ENCODE measurements at places on chromosomes 7 and 10.

- DNase-seq: no peak
Observed at GRCh38 chr10:5090551-5090950, 3.7 kb upstream of the AKR1C3 start.

DNA sequence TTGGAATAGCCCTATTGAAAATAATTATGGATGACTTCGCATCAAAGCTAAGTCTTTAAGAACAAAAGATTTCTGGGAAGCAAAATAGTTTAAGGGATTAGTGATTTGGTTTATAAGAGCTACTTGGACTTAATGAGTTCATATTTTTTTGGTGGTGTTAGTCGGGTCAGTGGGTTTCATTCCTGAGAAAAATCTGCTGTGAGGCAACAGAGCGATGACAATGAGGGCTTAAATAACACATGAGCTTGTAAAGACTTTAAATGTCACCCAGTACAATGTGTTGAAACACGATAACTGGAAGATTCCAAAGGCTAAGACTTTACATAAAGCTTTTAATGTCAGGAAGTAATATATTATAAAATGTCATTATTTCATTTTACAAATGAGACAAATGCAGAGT lies 178.8 kb downstream of the ARL4A start:
- DNase-seq: no peak

GRCh38 chr10:79164075-79164474 lies 95.3 kb downstream of the ZMIZ1 start:
- DNase-seq: no peak

- no peak for DNase-seq
Observed at GRCh38 chr10:97182288-97182990, 3.3 kb downstream of the SLIT1 start.

DNA sequence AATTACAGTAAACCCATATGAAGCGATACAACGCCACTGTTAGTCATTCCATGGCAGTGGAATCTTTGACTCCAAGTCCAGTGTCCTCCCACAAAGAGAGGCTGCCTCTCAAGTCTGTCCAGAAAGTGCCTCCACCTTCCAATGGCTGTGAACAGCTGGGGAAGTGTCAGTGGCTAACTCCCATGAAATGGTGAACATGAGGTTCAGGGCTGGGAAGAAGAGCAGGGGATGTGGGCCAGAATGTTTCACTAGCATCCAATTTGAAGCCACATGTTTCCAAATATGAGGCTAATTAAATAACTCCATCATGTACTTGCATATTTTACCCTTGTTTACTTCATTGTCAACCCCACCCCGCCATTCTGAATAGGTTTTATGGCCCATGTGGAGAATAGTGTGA lies 53.1 kb upstream of the CHST15 start:
- DNase-seq: no peak

DNA sequence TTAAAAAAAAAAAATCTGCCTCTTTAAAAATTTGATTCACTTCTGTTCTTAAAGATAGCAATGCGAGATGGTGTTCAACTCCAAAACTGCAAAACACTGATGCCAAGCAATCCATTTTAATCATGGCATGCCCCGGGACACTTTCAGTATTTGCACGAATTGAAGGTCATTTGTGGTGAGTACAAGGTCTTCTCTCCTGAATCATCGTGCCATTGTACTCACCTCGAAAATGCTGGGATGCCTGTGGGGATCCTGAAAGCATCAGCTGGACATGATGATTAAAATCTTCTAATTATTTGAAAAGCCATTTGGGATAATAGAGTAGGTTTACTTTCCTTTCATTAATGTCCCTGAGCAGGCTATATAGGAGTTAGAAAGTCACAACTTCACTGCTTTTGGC lies 125.1 kb upstream of the NRP1 start:
- DNase-seq: no peak

GRCh38 chr10:62022830-62023229 lies 121.3 kb downstream of the ARID5B start:
- no peak for DNase-seq

GRCh38 chr7:151008143-151008510 lies 16.2 kb downstream of the ATG9B start:
- DNase-seq: no peak

- DNase-seq: no peak
Observed at GRCh38 chr7:129684777-129685176, 73.3 kb downstream of the NRF1 start.

DNA sequence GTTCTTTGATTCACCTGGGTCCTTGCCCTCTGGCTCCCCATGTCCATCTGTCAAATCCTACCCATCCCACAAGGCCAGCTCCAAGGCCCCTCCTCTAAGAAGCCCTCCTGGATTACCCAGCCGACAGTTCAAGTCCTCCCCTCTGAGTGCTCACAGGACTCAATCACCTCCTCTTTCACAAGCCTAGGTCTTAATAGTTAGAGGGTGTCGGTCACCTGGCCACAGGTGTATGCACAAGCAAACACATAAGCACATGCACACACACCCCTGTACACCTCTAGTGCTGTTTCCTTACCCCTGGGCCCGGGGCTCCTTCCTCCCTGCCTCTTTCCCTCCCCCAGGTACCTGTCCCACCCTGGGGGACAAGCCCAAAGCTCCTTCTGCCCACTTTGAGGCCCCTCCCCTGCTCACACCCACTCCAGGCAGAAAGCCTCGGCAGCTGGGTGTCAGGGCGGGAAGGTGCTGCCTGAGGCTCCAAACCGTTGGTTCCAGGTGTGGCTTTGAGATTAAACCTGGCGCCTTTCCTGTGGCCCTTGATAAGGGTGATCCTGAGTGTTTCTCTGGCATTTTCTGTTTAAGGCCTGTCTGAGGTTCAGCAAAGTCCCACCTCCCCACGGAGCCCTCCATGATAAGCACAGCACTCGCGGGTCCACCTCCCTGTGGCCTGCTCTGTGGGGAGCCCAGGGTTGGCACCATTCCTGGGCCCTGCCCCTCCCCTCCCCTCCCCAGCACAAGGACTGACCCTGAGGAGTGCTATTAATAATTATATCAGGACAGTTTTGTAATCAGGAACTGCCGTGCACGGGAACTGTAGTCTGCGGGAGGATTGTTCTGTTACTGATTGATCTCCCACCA lies 14.6 kb upstream of the AQP1 start:
- no peak for DNase-seq

Measured in neural crest cell (in vitro differentiated cells).